ENCODE measurements at places on chromosomes 3 and 15.

GRCh38 chr15:83697716-83698115 lies 43.8 kb downstream of the ADAMTSL3 start:
- DNase-seq = no peak

GRCh38 chr3:150605998-150606641 lies 3.0 kb downstream of the SELENOT start:
- no peak for DNase-seq

DNA sequence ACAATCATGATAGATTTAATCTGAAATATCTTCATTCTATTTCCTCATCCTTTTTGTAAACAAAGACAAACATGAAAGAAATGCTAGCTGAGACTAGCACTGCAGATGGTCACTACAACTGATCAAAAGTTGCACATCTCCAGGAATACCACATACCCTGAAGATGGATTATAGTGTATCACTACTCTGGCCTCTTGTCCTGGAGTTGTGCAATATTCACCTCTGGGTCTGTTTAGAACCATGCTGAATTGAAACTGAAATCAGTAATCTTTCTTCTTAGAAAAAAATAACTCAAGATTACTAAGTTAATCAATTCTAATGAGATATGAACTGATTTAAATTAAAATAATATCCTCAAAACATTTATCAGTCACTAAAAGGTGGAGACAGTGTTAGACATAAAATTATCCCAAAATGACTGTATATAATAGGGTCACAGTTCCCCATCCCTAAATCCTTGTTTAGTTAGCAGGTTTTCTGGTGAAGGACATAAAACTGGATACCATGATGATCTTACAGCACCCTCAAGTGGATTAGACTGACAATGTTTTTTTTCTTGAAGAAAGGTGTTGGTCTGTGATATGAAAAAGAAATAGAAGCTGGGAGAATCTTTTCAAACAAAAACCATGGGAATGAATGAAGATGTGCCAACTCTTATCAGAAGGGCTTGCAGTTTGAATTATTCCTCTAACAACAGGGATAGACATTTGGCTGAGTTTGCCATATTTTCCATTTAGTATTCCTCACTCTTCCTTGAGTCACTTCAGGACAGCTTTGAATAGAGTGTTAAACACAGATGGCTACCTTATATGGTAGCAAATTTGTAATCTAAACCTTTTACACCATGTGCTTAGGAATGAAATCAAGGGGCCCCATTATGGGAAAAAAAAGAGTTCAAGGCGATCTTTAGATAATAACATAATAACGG lies 7.1 kb upstream of the TTC14 start:
- no peak for DNase-seq

- DNase-seq = no peak
Measured at GRCh38 chr3:89113893-89114840, 6.7 kb downstream of the EPHA3 start.

GRCh38 chr15:78726870-78727551 lies 84.3 kb downstream of the ADAMTS7 start:
- DNase-seq = no peak

DNA sequence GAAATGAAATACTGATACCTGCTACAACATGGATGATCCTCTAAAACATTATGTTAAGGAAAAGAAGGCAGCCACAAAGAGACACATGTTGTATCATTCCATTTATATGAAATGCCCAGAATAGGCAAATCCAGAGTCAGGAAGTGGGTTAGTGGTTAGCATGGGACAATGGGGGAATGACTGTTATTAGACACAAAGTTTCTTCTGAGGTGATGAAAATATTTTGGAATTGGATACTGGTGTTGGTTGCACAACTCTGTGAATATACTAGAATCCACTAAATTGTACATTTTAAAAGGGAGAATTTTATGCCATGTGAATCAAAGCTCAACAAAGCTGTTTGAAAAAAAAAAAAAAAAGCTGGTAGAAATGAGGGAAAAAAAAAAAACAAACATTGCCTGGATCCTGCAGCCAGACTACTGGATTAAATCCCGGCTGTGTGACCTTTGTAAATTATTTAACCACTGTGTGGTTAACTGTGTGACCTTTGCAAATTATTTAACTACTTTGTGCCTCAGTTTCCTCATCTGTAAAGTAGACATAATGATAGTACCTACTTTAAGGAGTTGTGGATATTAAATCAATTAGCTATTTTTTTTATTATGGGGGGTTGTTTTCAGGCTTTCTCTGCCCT lies 75.6 kb upstream of the PRICKLE2 start:
- no peak for DNase-seq

GRCh38 chr3:178420033-178420432 lies 116.2 kb upstream of the KCNMB2 start:
- DNase-seq = no peak

DNA sequence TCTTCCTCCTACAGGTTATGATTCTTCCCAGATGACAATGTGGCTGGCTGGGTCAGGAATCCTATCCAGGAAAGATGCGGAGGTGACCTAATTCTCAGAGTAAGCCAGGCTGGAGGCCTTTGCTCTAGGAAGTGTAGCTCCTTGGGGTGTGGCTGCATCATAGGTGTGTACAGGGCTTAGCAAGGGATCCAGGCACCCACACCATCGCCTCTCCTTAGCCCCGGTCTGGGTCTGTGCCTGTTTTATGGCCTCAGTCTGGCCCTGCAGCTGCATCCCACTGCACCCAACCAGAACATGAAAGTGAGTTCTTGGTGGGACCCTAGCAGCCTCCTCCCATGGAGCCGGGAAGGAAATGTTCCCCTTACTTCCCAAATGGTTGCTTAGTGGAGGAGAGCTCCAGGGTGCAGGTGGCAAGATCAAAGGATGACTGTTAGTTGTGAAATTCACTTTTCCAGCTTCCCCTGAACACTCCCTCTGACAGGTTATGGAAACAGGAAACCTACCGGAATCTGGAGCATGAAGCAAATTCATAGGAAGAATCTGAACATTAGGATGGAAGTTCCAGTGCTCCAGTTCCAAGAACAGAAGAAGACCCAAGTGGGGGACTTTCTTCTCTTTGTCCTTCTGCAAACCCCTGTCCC lies 2.7 kb upstream of the AMOTL2 start:
- DNase-seq = no peak

GRCh38 chr3:194043516-194043915 lies 92.4 kb upstream of the HES1 start:
- no peak for DNase-seq

- DNase-seq = no peak
Measured at GRCh38 chr3:153163393-153163724, 1.3 kb downstream of the RAP2B start.

DNA sequence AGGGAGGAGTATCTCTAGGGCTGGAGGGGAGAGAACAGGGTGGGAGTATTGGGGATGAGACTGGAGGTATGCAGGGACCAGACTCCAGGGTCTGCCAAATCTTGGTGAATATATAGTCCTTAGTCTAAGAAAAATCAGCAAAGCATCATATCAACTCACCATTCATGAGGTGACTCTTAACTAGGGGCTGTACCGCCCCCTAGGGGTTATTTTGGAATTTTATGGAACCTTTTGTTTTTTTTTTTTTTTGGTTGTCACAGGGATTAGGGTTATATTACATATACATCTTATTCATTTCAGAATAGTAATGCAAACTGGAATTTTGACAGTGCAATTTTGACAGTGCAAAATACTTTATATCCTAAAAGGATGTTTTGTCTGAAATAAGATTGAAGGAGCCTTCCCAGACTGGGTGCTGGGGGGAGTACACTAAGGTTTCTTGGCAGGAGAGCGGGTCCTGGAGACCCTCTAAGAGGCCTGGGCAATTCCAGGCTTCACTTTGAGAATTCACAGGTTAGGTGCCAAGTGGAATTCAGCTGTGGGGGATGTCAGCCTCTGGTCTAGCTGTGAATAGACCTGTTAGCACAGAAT lies 7.5 kb downstream of the CMTM7 start:
- DNase-seq = no peak

DNA sequence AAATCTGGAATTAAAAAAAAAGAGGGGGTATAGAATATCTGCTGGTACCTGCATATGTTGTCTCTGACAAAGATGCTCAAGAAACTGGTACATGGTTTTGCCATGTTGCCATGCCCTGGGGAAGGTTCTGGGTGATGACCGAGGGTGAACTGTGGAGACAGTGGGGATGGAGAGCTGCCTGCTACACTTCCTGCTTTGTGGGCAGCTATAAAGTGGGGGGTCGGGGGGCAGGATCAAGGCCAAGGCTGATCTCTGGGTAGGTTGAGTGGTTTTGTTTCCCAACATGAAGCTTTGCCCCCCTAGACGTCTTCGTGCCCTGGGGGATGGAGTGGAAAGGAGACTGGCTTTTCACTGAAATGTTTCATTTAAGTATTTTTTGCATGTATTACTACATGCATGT lies 74.6 kb downstream of the IQSEC1 start:
- DNase-seq = no peak

DNA sequence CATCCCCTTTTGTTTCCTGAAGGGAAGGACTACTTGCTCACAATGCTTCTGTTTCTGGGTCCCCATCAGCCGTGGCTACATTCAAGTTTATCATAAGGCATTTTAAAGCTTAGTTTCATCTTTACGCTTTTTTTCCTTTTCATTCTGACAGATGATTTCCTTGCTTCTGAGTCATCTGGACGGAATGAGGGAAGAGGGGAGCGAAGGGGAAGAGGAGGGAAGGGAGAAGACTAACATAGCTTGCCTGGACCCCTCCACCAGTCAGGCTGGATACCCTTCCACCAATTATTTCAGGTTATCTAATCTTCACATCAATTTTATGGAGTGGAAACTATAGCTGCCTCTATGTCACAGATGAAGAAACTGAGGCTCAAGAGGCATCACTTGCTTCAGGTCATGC lies 27.6 kb downstream of the FAM3D start:
- DNase-seq = no peak

DNA sequence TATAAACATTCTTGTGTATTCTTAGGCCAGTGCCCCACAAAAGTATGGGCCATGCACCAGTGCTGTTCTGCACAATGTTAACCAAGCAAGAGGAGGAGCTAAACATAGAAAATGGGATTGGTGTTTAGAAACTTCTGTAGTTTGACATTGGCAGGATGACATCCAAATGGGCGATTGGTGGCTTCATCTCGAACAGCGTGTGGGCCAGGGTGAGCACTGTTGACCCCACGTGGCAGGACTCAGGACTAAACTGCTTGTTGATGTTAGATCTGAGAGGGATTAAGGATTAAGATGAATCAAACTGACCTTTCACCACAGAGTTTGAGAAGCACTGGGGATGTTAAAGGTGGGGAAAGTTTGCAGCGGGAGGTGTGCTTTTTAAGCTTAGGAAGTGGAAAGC lies 31.9 kb downstream of the ZNF710 start:
- no peak for DNase-seq

DNA sequence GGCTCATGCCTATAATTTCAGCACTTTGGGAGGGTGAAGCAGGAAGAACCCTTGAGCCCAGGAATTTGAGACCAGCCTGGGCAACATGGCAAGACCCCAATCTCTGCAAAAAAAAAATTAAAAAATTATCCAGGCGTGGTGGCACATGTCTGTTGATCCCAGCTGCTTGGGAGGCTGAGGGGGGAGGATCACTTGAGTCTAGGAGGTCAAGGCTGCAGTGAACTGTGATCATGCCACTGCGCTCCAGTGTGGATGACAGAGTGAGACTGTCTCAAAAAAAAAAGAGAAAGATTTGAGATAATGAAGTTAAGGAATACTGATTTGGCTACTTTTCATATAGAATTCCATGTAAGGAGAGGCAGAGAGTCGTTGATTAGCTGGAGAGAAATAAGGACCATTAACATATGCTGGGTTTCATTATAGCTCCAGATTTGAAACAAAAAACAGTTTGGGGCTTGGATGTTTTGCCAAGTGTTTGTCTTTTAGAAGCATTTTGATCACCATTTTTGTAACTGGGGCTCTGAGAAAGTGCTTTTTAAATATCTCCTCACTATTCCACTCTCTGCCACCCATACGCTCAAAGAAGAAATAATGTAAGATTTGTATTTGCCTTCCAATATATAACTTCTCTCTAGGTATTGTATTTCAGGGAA lies 214.2 kb downstream of the FEZF2 start:
- no peak for DNase-seq

- no peak for DNase-seq
Measured at GRCh38 chr3:76024640-76025039, 239.3 kb upstream of the ZNF717 start.

DNA sequence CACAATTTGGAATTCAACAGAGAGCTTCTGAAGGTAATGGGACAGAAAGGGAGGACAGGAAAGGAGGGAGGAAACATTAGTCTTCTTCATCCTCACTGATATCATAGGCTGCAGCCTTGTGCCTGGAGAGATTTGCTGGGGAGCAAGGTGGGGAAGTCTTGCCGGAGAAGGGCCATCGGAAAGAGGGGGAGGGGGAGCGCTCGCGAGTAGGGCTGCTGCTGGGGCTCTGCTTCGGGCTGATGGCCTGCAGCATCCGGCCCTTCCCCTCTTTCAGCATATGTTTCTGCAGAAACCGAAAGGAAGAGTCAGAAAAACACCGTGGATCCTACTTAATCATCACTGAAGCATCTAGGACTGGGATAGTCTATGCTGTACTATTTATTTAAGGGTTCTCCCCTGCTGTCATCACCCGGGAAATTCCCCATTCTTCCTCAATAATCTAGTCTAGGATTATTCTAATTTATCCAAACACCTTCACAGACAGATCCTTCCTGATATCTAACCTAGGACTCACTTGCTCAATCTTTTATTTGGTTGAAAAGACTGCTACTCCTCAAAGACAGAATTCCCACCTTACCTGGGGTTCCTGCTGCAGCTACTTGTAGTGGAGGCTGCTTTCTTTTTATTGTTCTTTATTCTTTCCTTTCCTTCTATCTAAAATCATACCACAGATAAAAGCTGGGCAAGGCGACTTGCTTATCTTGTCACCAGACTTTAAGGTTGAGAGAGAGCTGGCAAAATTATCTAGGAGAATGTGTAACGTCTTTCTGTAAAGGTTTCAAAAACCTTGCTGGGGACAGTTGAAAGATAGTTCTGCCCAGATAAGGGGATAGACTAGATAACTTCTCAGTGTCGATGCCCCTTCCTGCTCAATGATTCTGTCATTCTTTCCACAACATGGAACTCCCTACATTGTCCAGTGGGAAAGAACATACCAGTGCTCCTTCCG lies 22.6 kb downstream of the SLC51A start:
- no peak for DNase-seq

GRCh38 chr3:71425491-71426071 lies 157.9 kb downstream of the FOXP1 start:
- no peak for DNase-seq

DNA sequence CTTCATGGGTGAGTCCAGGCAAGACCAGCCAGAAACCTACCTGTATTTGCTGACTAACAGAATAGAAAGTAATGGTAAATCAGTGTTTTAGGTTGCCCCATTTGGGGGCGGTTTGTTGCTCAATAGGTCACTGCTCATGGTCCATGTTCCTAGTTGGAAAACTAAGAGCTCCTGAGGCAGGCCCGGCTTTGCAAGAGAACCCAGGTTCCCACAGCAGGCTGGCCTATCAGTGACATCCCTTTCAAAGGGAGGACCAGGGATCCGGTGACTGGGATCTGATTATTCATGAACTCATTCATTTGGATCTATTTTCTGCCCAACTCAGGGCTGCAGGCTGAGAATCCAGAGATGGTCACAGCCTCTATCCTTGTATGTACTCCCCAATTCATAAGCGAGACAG lies 163.9 kb downstream of the WNT7A start:
- DNase-seq = no peak

Data from activated T-helper 1 cell treated with anti-CD3 and anti-CD28 coated beads, Interleukin-2, amount 50 U/mL, for 16 hours (primary cell).